Mesenchymal stem cell (in vitro differentiated cells and primary cell): ENCODE measurements at places on chromosomes 4 and X.

GRCh38 chrX:133300591-133300990, 82.4 kb upstream of the TFDP3 start:
- DNase-seq: no peak
- H3K27me3 ChIP-seq: no peaks in the 10 kb centered on the region
- H3K4me1 ChIP-seq: peaks cover 8% of the 10 kb centered on the region
- H3K36me3 ChIP-seq: peaks cover 64% of the 10 kb centered on the region
- no peak overlapping the region for H3K4me3 ChIP-seq

- H3K36me3 ChIP-seq: no peaks in the 10 kb centered on the region
- DNase-seq: peak; percentile 18
- no peaks in the 10 kb centered on the region for H3K27me3 ChIP-seq
- H3K4me1 ChIP-seq: no peaks in the 10 kb centered on the region
- no peak overlapping the region for H3K27ac ChIP-seq
These were observed 2050.7 kb downstream of the ARAP2 start for GRCh38 chr4:34193451-34194154.

DNA sequence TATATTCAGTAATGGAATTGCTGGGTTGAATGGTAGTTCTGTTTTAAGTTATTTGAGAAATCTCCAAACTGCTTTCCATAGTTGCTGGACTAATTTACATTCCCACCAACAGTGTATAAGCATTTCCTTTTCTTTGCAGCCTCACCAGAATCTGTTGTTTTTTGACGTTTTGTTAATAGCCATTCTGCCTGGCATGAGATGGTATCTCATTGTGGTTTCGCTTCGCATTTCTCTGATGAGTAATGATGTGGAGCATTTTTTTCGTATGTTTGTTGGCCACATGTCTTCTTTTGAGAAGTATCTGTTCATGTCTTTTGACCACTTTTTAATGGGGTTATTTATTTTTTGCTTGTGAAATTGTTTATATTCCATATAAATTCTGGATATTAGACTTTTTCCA, 13.6 kb upstream of the MAGED4B start:
- H3K27me3 ChIP-seq: peaks cover 5% of the 10 kb centered on the region
- no peak overlapping the region for H3K27ac ChIP-seq
- no peak overlapping the region for H3K4me3 ChIP-seq
- DNase-seq: peak; percentile 31
- H3K4me1 ChIP-seq: no peaks in the 10 kb centered on the region

DNA sequence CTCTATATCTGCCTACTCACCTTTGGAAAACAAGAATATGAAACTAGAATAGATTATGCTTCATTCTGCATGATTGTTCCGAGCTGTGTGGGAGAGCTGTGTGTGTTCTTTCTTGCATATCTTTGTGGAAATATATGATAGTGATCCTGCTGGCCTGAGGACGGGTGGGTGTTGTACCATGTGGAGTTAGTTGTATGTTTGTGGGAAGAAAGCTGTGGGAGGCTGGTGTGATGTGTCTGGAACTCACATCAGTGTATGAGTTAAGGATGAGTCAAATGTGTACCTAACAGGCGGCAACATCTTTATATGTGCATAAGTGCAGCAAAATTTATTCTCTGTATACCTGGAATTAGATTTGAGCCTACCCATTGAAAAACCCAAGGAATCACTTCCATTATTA, 208.1 kb upstream of the ADGRL3 start:
- no peaks in the 10 kb centered on the region for H3K36me3 ChIP-seq
- H3K4me3 ChIP-seq: no peak overlapping the region
- H3K4me1 ChIP-seq: no peaks in the 10 kb centered on the region
- no peak overlapping the region for H3K27ac ChIP-seq
- DNase-seq: no peak
- no peaks in the 10 kb centered on the region for H3K27me3 ChIP-seq

DNA sequence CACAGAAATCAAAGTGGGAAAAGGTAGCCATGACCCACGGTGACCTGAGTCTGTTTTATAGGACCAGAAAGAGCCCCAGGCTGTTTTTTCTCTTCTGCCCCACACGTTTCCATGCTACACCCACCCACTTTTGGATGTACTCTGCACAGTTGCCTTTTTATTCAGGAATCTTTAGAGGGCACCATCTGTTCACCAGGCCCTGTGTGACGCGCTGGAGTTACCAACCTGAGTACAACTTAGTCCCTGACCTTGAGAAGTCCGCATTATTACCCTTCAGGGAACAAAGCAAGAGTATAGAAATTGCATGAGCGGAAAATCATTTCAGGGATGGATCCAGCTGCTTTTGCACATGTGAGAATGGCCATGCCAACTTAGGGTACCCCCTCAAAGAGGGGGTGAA, 207.8 kb upstream of the GATB start:
- H3K4me3 ChIP-seq: no peak overlapping the region
- no peaks in the 10 kb centered on the region for H3K27me3 ChIP-seq
- DNase-seq: no peak

- no peak overlapping the region for H3K27ac ChIP-seq
- no peaks in the 10 kb centered on the region for H3K27me3 ChIP-seq
- H3K4me1 ChIP-seq: no peaks in the 10 kb centered on the region
- no peaks in the 10 kb centered on the region for H3K36me3 ChIP-seq
- DNase-seq: no peak
These were observed 773.2 kb upstream of the FTHL17 start for GRCh38 chrX:31845003-31845402.

- DNase-seq: peak; percentile 71
- H3K27me3 ChIP-seq: no peaks in the 10 kb centered on the region
- no peaks in the 10 kb centered on the region for H3K36me3 ChIP-seq
- H3K4me3 ChIP-seq: peak overlapping the region; percentile 10
- no peak overlapping the region for H3K27ac ChIP-seq
- H3K4me1 ChIP-seq: no peaks in the 10 kb centered on the region
These were observed 324.4 kb downstream of the CAMK2D start for GRCh38 chr4:113437129-113437528.

GRCh38 chr4:112253382-112254000, 21.9 kb downstream of the AP1AR start:
- no peak overlapping the region for H3K27ac ChIP-seq
- no peak overlapping the region for H3K4me3 ChIP-seq
- H3K27me3 ChIP-seq: no peaks in the 10 kb centered on the region
- DNase-seq: no peak

DNA sequence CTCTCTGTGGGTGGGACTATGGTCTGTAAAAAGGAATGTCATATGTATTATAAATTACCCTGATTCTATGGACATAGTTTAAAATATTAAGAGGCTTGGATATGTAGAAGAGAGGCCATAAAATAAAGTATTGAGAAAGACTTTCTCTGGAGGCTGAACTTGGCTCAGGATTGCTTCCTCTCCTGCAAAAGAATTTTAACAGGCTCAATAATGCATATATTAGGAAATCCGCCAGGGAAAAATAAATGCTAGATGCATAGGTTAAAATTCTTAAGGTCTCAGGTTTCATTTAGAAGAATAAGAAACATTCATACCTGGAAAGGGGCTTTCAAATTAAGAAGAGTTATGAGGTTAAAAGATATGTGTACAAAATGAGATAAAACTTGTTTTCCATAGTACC, 424.3 kb downstream of the ARAP2 start:
- H3K4me1 ChIP-seq: no peaks in the 10 kb centered on the region
- H3K27me3 ChIP-seq: no peaks in the 10 kb centered on the region
- no peak overlapping the region for H3K4me3 ChIP-seq
- no peak for DNase-seq
- no peak overlapping the region for H3K27ac ChIP-seq

- no peak for DNase-seq
- H3K36me3 ChIP-seq: no peaks in the 10 kb centered on the region
- H3K27me3 ChIP-seq: no peaks in the 10 kb centered on the region
- H3K27ac ChIP-seq: no peak overlapping the region
- no peak overlapping the region for H3K4me3 ChIP-seq
These were observed 200.5 kb downstream of the INPP4B start for GRCh38 chr4:142645475-142646108.

DNA sequence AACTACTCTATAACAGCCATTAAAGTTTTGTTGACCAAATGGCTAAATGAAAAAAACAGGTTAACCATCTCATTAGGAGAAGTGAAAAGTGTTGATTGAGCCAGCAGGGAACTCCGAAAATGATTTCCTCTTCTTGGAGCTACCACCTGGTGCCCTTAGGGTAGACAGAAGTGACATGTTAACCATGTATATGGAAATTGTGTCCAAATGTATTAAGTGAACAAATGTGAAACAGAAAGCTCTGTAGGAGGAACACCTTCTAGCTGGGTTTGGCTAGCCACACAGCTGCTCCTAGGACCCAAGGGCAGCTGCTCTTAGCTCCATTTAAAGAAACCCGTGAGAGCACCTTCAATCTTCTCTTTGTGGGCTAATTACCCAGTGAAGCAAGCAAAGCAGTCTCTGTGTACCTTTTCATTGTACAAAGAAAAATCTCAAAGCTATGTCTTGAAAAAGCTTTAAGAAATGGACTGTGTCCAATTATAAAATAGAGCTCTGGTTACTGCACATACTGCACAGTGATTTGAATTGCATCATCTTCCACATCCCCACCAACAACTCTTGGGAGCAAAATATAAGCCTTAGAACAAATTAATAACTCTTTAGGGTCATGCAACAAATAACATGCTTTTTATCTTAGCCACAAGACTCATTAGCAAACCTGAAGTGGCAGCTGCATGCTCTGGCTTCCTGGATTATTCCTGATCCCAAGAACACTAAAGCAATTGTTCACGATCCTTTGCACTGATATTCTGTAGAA, 59.2 kb upstream of the PARM1 start:
- no peaks in the 10 kb centered on the region for H3K36me3 ChIP-seq
- H3K4me3 ChIP-seq: no peak overlapping the region
- H3K27me3 ChIP-seq: no peaks in the 10 kb centered on the region

- peaks cover 27% of the 10 kb centered on the region for H3K36me3 ChIP-seq
- no peak overlapping the region for H3K27ac ChIP-seq
- no peaks in the 10 kb centered on the region for H3K27me3 ChIP-seq
- H3K4me1 ChIP-seq: peaks cover 10% of the 10 kb centered on the region
- no peak for DNase-seq
These were observed 74.6 kb downstream of the ACOX3 start for GRCh38 chr4:8365951-8366350.

DNA sequence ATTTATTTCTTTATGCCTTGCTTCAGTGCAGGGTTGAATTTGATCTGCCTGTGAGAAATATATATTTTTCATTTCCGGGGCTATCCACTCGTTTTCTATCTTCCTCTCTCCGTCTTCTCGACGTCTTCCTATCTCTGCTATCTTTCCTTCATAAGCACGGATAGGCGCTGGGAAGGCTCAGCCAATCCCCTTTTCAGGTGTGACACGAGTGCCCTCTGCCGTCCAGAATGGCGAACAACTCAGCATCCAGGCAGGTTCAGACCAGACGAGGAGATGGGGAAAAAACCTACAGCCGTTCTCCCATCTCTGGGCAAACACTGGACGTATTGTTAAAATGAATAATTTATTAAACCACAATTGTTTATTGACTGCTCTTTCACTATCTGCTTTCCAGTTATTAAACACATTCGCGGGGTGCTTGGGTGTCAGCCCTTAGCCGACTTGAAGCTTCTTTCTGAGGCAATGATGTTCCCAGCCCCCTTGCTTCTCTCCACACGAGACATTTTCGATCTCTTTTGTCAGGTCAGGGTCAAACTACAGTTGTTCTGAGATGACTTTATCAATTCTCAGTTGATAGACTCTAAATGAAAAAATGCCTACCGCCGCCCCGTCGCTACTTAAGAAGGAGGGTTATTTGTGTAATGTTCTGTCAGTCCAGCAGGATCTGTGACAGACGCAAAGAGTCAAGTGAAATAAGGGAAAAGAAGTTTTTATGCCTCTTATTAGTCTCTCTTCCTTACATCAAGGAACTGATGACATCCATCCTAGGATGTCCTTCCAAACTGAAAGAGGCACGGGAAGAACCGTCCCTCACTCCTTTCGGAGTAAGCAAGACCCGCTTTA, 96.3 kb upstream of the NOCT start:
- peak; percentile 83 for DNase-seq
- H3K27ac ChIP-seq: no peak overlapping the region
- H3K4me3 ChIP-seq: no peak overlapping the region
- H3K4me1 ChIP-seq: peaks cover 4% of the 10 kb centered on the region
- H3K27me3 ChIP-seq: no peaks in the 10 kb centered on the region
- H3K36me3 ChIP-seq: no peaks in the 10 kb centered on the region

GRCh38 chrX:130539721-130540321, 138.0 kb downstream of the RBMX2 start:
- H3K4me1 ChIP-seq: peaks cover 1% of the 10 kb centered on the region
- no peaks in the 10 kb centered on the region for H3K36me3 ChIP-seq
- no peaks in the 10 kb centered on the region for H3K27me3 ChIP-seq
- H3K4me3 ChIP-seq: no peak overlapping the region
